ENCODE measurements at places on chromosomes 1 and 21.

GRCh38 chr1:3293563-3294080, 160.8 kb upstream of the ARHGEF16 start:
- DNase-seq, result no peak

- no peak for DNase-seq
These were observed 20.1 kb downstream of the SIM2 start for GRCh38 chr21:36718951-36719501.

DNA sequence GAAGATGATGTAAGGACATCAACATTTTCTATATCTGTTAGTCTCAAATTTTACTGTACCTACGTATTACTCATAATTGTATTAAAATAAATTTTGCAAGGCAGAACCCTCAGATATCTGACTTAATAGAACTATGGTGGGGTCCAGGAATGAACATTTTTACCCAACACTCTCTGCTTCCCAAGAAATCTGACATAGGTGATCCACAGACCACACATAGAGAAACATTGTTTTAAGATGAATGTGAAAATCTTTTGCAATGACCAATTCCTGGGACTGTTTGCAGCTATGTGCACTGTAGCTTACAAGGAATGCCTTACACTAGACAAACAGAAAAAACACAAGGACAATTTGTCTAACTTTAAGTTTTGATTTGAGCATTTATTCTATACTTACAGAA, 645.6 kb upstream of the ADGRL2 start:
- DNase-seq, result no peak

DNA sequence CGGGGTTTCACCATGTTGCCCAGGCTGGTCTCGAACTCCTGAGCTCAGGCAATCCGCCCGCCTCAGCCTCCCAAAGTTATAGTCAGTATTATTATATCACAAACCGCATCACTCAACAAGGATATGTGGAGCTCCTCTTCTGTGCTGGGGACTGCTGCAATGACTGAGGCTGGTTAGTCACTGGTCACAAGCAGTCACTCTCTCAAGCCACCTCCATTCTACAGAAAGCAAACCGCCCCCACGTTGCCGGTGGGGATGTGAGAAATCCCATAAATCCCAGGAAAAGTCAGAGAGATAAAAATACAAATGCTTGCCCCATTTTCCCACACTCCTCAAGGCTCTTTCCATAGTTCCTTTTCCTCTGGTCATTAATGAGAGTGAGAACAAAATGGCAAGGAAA, 155.7 kb downstream of the ADSS2 start:
- DNase-seq, result no peak

GRCh38 chr1:201536558-201536957, 2.4 kb upstream of the NAV1 start:
- DNase-seq, result no peak

DNA sequence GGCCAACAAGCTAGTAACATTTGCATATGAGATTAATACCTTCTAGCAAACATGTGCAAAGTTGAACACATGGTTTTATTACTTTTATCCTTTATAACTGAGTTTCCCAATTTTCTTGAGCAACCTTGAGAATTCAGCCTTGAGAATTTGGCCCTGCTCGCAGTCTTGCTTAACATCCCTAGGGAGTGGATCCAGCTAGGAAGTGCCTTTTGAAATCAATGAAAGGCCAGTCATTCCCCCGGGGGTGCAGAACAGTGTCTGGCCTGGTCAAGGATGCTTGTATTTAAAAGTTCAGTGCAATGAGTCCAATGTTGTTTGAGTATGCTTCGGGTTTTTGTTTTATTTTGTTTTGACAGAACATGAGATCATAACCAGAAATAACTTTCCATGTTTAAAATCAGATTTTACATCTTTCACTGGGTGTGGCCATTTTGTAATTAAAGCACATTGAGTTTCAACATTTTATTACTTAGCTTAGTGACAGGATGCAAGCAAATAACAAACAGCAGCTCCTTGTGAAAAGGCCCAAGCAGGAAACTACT, 16.7 kb downstream of the PALMD start:
- no peak for DNase-seq

DNA sequence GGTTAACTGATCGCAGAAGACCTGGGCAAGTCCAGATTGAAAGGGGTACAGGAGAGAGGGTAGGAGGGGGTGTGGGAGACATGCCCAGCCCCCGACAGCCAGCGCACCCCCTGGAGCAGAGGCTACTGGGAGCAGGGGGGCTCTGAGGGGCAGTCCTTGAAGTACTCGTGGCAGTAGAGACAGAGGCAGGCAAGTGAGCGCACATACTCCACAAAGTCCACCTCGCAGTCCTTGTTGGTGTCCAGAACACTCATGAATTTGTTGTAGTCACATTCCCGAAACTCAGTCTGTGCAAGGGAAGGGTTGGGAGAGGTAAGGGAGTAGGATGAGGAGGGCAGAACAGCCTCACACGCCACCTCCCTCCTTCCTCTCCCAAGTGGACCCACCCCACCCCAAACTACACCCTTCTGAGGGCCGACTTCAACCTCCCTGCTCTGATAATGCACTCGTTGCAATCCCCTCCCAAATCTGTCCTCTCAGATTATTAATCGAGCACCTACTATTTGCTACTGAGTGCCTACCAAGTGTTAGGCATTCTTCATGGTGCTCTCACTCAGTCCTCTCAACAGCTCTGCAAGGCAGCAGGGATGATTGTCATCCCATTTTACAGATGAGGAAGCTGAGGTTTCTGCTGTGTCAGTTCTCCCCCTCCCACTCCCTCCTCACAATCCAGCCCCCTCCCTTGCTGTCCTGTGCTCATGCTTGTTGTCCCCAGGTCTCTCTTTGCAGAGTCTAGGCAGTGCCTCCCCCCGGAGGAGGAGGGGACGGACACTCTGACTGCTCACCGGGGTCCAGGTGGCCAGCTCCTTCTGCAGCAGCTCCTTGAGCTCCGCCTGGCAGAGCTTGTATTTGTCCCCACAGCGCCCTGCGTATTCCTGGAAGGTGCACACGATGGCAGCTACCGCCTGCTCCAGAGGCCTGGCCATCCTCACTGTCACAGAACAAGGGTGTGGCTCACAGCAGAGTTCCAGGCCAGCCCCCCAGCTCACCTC, 1.2 kb downstream of the S100A3 start:
- no peak for DNase-seq

- no peak for DNase-seq
These were observed at the start of gene LBR for GRCh38 chr1:225427235-225428067. TSS of gene LBR (minus strand) at chr1:225428038. CDS start at chr1:225424075, 3,963 bp downstream.

DNA sequence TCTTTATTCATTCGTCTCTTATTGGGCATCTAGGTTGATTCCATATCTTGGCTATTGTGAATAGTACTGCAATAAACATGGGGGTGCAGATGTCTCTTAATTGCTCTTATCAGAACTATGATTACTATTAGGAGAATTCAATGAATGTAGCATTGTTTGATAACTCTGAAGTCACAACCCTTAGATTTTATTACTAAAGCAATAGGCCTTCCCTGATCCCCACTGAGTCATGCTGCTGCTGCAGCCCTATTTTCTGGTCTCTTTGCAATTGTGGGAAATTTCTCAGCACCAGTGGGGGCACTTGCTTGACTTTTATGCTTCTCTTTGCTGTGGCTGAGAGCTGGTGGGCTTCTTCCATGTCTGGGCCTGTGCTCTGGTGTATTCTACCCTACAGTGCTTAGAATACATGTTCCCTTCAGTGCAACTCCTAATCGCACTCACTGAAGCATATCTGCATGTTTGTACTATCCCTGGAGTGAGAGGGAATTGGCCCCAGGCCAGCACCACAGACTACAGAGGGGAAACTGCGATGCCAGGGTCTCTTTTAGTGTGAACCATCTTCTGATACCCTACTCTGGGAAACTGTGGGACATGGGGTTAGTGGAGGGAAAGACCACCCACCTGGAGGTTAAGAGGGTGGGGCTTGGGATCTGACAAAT, 52.2 kb upstream of the ROR1 start:
- peak; percentile 16 for DNase-seq

DNA sequence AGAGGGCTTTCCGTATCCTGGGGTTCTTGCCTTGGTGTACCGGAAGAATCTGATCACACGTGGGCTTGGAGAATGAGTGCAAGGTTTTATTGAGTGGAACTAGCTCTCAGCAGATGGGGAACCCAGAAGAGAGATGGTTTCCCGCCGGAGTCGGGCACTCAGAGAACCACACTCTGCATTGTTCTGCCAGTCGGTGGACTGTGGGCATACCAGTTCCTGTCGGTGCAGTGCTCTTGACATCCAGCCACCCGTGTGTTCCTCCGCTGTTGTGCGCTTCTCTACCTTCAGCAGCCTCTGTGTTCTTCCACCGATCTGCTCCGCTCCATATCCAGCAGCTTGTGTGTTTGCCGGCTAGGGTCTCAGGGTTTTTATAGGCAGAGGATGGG, 10.8 kb upstream of the PPIE start:
- no peak for DNase-seq

- DNase-seq, result no peak
These were observed 26.2 kb downstream of the EXTL2 start for GRCh38 chr1:100868364-100868995.

DNA sequence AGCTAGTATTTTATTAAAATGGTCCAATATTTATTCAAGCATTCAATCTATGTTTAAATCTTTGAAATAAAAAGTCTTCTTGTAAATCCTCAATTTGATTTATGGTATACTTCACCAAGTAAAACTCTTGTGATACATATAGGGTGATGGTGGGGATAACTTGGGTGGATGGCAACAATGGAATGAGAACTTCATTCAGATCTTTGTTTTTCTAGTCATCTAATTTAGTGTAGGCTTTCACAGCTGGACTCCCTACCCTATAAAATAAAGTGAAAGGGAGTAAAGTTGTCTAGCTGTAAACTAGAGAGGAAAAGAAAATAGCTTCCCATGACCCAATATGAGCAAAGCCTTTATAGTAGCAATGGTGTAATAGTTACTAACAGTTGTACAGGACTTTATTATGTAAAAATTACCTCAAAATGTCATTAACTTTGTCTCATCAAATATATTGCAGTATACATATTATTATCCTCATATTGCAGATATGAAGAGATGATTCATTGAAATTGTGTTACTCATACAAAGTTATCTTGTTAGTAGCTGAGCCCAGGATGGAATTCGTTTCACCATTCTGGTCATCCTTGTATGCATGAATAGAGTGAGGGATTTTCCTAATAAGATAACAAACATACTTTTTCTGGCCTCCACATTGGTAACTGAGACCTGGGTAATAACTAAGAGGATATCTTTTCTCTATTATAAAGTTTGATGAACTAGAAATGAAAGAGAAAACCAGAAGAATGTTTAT, 1377.7 kb upstream of the ADGRL4 start:
- DNase-seq, result no peak

GRCh38 chr1:156228501-156228900, 13.5 kb upstream of the BGLAP start:
- DNase-seq, result no peak

DNA sequence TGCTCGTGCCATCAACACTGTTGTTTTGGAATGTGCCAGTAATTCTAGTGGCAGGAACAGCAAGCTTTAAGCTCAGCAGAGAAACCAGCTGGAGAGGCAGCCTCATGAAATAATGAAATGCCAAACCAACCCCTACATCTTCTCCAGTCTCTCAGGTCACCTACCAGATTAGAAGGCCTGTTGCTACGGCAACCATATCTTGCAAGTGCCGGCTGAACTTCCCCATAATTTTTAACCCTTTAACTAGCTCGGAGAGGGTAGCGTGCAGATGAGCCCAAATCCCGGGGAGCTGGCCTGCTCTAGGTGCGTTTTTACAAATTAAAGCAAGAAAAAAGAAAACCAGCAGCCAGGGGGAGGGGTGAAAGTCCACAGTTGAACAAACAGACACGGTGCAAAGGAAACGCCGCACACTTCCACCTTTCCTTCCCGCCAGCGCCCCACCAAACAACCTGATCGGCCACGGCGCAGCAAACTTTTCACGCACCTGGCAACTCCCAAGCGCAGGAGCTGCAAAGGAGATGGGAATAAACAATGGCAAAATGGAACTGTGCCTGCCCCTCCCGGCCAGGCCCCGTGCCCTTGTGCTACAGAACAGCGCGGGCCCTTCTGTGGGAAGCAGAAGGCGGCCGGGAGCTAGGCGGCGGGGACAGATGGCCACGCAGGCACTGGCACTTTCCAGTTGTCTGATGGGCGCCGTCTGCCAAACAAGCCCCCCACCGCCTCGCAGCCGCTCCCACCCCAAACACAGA, 50.1 kb downstream of the SSBP3 start:
- DNase-seq, result no peak

DNA sequence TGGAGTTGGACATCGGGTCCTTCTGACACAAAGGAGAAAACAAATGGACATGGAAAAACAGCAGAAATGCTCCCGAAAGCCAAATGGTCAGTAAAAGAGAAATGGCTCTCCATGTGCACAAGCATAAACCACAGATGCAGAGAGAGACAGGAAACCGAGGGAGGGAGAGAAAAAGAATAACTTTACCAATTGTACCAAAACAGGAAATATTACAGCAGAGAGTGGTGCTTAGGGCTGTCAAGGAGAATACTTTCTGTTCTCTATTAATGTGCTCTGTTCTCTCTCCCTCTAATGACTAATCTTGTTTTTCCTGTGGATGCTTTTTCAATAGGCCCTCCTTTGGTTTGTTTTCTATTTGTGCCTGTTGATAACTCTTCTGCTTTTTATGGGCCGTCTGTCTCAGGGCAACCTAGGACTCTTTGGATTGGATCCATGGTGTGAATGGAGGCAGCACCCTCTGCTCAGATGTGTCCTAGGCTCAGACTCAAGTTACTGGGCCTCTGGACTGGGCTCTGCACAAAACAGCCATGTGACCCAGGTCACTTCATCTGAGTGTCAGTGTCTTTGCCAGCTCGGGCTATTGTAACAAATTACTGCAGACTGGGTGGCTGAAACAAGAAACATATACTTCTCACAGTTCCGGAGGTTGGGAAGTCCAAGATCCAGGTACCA, 663.0 kb downstream of the NPHP4 start:
- DNase-seq, result no peak

GRCh38 chr1:203271018-203271743, 34.1 kb upstream of the BTG2 start:
- no peak for DNase-seq

- no peak for DNase-seq
These were observed 594 bp upstream of the EXO5 start for GRCh38 chr1:40507973-40508372.

GRCh38 chr1:941588-942383, 17.3 kb downstream of the NOC2L start:
- peak; percentile 85 for DNase-seq

DNA sequence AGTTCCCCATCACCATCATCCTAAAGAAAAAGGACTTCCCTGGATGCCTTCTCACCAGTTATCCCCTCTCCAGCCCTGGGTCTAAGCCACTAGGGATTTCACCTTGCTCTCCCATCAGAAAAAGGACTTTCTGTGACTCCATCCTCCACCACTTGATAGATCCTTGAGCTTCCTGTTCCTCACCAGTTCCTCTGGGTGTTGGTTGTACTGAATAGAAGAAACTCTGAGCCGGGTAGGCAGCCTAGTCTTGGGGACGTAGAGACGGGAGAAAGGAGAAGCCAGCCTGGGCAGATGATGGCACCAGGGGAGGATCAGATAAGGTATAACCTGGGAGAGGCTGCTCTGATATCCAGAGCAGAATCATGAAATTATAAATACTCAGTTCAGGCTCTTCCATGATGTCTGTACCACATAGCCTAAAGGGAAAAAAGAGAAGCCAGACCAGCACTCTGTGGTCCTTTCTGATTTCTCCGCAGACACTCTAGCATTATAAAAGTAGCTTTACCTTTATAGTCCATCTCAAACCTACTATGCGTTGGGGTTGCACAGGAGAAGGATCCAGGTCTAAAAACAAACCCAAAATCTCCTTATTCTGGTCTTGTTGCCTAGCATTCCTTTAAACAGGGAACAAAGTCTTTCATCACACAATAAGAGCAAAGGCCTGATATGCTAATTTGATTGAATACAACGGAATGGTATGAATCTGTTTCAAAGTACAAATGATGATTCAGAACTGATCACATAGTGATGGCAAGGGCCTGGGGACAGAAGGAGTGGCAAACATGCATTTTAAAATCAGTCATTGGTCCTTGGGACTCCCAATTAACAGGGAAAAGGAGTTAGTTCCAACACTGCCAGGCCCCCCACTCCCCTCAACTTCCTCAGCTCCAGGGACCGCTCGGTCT, 1.2 kb upstream of the CD34 start:
- no peak for DNase-seq
